ENCODE measurements at places on chromosomes 3 and 15. TPM values are rescaled to one million over a fixed set of nuclear protein-coding genes. Genes with fewer than 3 reads are reported as not detected.

ARL8B gene
- 18.3 TPM for total RNA-seq

GRCh38 chr3:74287557-74287956 is 326.9 kb downstream of the CNTN3 start:
- DNase-seq = no peak

- peak; percentile 31 for DNase-seq
Measured at GRCh38 chr3:150703299-150703755, 393 bp downstream of the ERICH6 start.

ZMYND10 gene
- total RNA-seq = 0.48 TPM

- no peak for DNase-seq
Measured at GRCh38 chr15:71654720-71655174, 155.6 kb upstream of the NR2E3 start.

DNA sequence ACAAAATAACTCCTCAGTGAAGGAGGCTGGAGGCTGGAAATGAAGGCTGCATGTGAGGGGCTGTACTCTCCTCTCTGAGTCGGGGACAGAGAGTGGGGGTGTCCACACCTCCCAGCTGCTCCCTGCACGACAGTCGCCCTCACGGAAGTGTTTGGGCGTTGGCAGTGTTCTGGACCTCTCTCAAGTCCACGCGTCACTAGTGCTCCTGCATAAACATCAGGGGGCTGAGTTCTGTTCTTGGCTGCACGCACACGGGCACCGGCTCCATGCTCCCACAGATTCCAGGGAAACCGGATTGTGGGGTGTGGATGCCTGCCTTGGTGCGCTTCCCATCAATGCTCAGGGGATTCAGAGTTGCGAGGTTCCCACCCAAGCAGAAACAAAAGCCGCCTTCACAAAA is 7.4 kb downstream of the RASGRF1 start:
- DNase-seq = no peak

- DNase-seq = peak; percentile 55
Measured at GRCh38 chr3:69248436-69248835, 126.0 kb upstream of the LMOD3 start.

- DNase-seq = no peak
Measured at GRCh38 chr15:38992930-38993329, 428.3 kb upstream of the RASGRP1 start.

- no peak for DNase-seq
Measured at GRCh38 chr15:39588531-39589192, 7.8 kb downstream of the THBS1 start.

INSYN1 gene
- total RNA-seq = not detected

TRPM1 gene
- not detected for total RNA-seq

- peak; percentile 49 for DNase-seq
Measured at GRCh38 chr3:123194552-123194951, 7.2 kb upstream of the SEC22A start.

GRCh38 chr15:28265334-28266019 is 56.5 kb downstream of the HERC2 start:
- DNase-seq = no peak

DNA sequence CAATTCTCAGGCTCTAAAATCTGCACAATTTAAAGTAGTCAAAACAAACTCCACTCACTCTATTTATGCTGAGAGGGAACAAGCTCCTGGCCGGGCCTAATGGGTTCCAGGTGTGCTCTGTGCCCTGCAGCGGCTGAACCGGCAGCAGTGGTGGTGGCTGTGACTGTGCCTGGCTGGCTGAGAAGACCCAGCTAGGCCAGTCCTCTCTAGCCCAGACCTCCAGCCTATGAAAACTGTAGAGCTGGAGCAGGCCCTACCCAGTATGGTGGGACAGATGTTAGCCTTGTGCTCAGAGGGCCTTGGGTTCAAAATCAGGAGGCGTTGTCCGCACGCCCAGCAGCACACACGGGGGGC is 37.0 kb downstream of the EPHB3 start:
- DNase-seq = no peak

DNA sequence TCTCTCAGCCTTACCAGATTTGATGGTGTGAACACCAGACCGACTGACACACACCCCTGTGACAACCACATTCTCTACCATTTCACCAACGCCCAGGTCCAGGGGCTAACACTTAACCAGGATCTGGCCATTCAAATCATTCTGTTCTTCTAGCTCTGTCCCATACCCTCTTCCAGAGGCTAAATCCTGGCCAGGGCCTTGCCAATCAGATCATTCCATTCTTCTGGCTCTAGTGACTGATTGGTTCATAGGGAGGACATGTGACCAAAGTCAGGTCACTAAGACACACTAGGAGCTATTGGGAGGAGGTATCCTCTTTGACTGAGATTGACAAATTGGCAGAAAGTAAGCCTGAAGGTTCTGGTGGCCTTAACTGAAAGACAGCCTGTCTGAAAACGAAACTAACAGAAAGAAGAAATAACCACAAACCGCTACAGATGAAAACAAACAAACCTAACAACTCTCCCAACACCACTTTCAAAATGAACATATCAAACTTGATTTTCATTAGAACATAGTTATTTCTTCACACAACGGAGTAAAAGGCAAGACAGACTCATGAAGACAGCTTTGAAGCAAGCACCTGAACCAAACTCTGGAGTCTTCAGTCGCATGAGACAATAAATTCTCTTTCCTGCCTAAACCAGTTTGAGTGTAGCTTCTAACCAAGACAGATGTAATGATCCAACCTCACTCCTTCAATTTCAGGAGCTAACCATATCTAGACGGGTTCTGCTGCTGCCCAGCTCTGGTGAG is 68.5 kb downstream of the TRANK1 start:
- no peak for DNase-seq

RHOV gene
- total RNA-seq = 33.5 TPM

RSL24D1 gene
- total RNA-seq = 52.6 TPM

GRCh38 chr3:15271785-15272381 is 60.5 kb downstream of the SH3BP5 start:
- DNase-seq = no peak

DNA sequence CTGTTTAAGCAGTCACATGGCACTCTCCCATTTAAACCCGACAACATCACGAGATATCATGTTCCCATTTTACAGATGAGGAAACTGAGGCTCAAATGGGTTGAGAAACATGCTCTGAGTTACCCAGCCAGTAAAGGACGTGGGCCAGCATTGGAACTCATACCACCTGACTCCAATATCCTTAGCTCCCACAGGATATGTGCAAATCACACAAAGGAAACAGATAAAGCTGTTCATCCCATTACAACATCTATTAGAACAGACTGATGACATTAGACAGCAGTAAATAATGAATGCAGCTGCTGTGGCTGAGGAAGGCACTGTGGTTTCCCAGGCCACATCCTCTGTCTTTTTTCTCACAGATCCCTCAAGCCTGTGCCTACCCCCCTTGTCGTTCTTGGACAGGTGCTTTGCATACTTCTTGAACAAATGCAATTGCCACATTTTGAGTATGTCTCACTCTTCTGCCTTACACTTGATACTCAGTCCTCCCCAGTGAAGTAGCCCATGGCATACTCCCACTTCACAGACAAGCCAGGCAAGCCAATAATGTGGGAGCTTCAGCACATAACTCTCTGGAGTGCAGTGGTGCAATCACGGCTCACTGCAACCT is 17.7 kb downstream of the FRMD4B start:
- no peak for DNase-seq

RAB6B gene
- not detected for total RNA-seq

RAB8B gene
- total RNA-seq = 3.4 TPM

HYAL1 gene
- 1.6 TPM for total RNA-seq

DNA sequence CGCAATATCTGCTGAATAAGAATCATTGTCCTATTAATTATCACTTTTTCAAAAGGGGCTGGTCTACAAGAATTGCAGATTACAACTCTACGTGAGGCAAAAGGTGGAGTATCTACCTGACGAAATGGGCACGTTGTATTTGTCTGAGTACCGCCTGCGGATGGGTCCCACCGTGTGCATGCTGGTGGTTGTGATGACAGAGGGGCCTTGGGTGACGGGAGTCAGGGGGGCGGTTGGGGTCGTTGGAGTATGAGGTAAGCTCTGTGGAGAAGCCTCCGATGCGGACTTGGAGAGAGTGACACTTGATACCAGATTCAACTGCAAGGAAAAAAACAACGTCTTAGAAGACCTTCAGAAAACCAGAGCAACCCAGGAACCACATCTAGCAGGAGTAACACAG is 605.8 kb downstream of the FOXP1 start:
- DNase-seq = no peak

OIP5 gene
- 46.1 TPM for total RNA-seq

SLC12A1 gene
- total RNA-seq = not detected

DNA sequence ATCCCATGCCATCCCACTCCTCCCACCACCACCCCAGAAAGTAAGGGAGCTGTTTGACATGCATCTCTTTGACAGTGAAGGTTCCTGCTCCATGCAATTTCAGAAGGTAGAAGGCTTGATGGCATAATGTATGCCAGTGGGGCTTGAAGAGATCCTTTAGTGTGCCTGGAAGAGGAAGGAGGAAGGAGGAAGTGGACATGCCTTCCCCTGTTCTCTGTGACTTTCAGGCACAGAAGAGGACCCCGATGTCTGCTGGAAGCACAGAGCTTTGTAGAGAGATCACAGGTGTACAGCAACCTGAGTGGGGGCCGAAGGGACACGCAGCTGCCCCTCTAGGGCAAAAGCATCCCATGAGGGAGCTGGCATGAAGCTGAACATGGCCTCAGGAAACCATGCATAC is 171.6 kb downstream of the CD47 start:
- DNase-seq = no peak

DNA sequence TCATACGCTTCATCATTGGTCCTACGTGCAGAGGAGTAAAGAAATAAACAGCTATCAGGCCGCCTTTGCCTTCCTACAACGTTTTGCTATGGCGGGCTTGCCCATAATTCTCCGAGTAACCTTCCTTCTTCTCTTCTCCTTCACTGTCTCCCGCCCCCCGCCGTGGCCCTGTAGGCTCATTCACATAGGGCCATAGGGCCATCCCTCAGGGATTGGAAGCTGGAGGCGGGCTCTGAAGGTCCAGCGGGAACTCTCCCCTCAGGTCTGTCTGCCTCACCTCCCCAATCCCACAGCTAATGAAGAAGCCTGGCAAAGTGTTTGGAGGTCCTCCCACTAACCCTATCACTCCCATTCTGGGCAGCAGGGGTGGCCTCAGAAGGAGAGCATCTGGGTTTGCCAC is 43.6 kb downstream of the SEMA5B start:
- no peak for DNase-seq

IQCF2 gene
- total RNA-seq = not detected

DNA sequence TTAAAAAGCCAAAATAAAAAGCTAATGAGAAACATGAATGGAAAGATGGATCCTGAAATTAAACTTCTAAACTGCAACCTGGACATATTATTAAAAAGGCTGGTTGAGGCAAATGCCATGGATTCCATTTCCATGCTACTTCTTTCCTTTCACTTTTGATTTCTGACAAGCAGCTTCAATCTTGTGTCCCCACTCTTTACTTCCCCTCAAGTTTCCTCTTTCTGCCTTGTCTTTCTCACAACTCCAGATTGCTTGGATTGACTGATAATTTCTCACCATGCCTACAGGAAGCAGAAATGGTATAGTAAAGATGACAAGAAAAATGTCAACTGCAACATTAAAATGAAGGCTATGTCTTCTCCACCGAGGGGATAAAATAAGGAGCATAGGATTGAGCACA is 1136.7 kb downstream of the TUSC7 start:
- DNase-seq = no peak

- no peak for DNase-seq
Measured at GRCh38 chr3:170090601-170090981, 52.8 kb downstream of the GPR160 start.

DNA sequence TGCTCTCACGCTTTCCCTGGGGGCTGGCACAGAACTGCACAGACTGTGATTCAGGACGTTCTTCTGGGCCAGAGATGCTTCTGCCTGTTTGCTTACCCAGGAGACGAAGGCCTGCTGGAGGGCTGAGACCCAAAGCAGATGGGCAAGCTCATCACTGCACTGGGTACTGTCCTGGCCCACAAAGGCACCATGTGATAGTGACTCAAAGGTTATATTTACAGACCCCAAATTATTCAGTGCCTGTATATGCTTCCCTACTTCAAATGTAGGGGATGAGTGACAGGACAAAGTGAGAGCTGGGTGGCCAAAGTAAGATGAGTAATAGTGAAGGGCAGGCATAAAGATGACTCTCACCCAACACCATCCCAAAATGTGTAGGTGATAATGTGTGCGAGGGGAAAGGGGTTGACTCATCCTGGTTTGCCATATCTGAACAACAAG is 127.4 kb downstream of the WDR76 start:
- no peak for DNase-seq

DNA sequence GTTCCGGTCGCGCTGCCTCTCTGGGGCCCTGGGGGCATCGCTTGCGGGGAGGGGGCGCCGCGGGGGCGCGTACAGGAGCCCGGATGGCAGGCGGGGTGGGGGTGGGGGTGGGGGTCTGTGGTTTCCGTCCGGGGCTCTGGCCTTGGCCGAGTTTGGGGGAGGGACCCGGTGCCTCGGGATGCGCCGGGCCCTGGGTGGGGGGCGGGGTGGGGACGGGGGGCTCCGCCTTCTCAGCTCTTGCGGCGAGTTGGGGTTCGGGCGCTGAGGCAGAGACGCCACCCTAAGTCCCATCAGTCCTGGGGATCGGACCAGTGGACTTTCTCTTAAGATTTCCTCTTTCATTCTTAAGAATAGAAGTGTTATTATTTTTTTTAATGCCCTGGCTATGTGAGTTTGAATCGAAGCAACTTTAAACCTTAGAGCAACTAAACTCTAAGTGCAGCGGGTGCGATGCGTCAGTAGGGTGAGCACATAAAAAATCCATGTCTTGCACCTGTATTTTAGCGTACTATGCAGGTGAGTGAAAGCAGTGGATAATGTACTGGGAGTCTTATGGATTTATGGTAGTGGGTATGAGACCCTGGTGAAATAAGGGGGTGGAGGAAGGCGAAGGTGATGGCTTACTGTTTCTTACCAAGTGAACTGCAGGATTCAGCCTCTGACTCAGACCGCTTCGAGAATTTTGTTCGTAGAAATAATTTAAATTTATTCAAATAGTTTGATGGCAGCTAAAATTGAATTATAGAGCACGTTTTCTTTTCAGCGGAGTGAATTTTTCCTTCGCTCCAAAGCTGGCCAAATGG is 762 bp downstream of the CTNNB1 start:
- peak; percentile 33 for DNase-seq

DNA sequence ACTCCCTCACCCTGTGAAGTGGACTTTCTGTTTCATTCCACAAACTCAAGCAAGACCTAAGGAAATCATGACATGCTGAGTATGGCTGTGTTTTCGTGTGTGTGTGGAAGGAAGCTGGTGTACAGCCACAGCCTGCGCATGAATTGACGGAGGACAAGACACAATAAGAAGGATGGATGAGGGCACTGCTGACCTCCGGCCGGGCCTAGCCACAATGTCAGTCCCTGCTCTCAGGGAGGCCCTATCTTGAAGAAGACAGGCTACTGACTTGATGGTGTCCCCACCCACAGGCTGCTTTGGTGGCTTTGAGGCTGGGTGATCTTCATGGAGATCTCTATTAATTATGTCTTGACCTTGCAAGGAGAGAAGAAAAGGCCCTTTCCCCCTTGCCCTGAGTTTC is 39.3 kb upstream of the CDCP1 start:
- DNase-seq = no peak

RTP3 gene
- not detected for total RNA-seq
